Activated CD8-positive, alpha-beta memory T cell treated with anti-CD3 and anti-CD28 coated beads for 36 hours (primary cell): ENCODE measurements at places on chromosomes 16 and 17. TPM values are rescaled to one million over a fixed set of nuclear protein-coding genes. Genes with fewer than 3 reads are reported as not detected.

The CD300LG gene
- not detected for total RNA-seq

The TPSG1 gene
- total RNA-seq = not detected

The SLC6A2 gene
- not detected for total RNA-seq

The CDRT15 gene
- not detected for total RNA-seq

The SLC52A1 gene
- total RNA-seq = 0.32 TPM

The MYH2 gene
- not detected for total RNA-seq

The CD300A gene
- total RNA-seq = 5.1 TPM

The CLDN6 gene
- not detected for total RNA-seq

The CTRB1 gene
- total RNA-seq = not detected

The WNK4 gene
- 0.23 TPM for total RNA-seq

The CHST5 gene
- total RNA-seq = 0.27 TPM

The ARL5C gene
- not detected for total RNA-seq

The AANAT gene
- 0.21 TPM for total RNA-seq

The CRYM gene
- total RNA-seq = not detected

The TBC1D16 gene
- total RNA-seq = 6.8 TPM

The KRTAP4-4 gene
- not detected for total RNA-seq

The SYNGR3 gene
- 4.7 TPM for total RNA-seq

The ANKRD40CL gene
- not detected for total RNA-seq

The ASB16 gene
- 0.23 TPM for total RNA-seq

The DHX58 gene
- 7.6 TPM for total RNA-seq

The PLD6 gene
- 22.2 TPM for total RNA-seq

The NPIPB6 gene
- total RNA-seq = 2.1 TPM

The CA5A gene
- not detected for total RNA-seq

The CLEC18A gene
- not detected for total RNA-seq

The TBC1D3E gene
- not detected for total RNA-seq

The NACA2 gene
- not detected for total RNA-seq

The CA7 gene
- not detected for total RNA-seq

The TPSD1 gene
- total RNA-seq = not detected

The CTF1 gene
- total RNA-seq = 0.13 TPM

The PTX4 gene
- total RNA-seq = not detected

The IFI35 gene
- total RNA-seq = 21.9 TPM

The PYY gene
- total RNA-seq = not detected

The KIF19 gene
- total RNA-seq = 0.25 TPM

The ZNF213 gene
- 9.2 TPM for total RNA-seq

The ZSCAN10 gene
- total RNA-seq = not detected

The KRT222 gene
- total RNA-seq = not detected

The PLA2G10 gene
- total RNA-seq = not detected

The KRTAP2-4 gene
- not detected for total RNA-seq

The CMTM2 gene
- total RNA-seq = 0.17 TPM

The MYCBPAP gene
- 1.2 TPM for total RNA-seq

The P2RX1 gene
- not detected for total RNA-seq

The PEX12 gene
- total RNA-seq = 5.4 TPM

The RND2 gene
- 0.06 TPM for total RNA-seq

The CDK3 gene
- 4.1 TPM for total RNA-seq
